ENCODE measurements at places on chromosomes 3 and 15.

GRCh38 chr3:102348904-102349303 lies 85.9 kb upstream of the ZPLD1 start:
- no peak for DNase-seq

DNA sequence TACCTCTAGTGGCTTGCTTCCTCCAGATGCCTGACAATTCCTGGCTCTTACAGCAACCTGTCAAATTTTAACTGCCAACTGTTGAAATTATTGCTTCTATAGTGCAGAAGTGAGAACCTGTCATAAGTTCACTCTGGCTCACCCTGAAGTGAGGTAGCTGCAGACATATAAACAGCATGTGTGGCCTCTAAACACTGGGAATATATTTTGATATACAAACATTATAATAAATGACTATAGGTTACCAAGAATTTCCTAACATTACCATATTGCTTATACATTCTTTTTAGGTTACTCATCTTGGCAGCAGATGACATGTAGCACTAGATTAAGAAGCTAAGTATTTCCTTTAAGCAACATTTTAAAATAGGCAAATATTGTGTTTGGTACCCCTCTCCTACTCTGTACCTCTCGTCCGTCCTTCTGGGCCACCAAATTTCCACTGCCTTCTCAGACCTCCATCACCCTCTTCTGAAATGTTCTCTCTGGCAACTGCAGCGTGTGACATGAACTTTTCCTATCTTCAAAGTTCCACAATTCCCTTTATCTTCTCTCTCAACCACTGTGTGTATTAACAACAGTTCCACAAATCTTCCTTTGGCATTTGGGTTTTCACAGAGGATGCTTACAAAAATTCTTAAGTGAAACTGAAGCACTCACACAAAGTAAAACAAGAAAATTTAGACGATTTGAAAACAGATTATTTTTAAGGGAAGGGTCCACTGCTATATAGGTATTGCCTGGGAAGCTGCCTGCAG lies 15.3 kb upstream of the XXYLT1 start:
- no peak for DNase-seq

DNA sequence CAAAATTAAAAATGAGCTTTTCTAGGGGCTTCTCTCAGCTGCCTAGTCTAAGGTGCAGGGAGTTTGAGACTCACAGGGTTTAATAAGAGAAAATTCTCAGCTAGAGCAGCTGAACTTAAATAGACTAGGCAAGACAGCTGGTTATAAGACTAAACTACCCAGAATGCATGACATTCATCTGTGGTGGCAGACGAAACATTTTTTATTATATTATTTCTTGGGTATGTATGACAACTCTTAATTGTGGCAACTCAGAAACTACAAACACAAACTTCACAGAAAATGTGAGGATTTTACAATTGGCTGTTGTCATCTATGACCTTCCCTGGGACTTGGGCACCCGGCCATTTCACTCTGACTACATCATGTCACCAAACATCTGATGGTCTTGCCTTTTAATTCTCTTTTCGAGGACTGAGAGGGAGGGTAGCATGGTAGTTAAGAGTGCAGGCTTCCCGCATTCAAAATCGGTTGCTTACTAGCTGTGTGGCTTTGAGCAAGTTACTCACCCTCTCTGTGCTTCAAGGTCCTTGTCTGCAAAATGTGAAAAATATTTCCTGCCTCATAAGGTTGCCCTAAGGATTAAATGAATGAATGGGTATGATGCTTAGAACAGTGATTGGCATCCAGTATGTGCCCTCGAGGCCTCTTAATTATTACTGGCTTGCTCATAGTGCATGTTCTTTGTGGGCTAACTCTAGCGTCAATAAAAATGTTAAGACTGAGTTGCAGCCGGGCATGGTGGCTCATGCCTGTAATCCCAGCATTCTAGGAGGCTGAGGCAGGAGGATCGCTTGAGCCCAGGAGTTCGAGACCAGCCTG lies 984 bp downstream of the CCR5 start:
- DNase-seq: no peak

GRCh38 chr3:100033903-100034471 lies 80.3 kb downstream of the FILIP1L start:
- DNase-seq: no peak

GRCh38 chr3:56926243-56926946 lies 124.6 kb upstream of the ARHGEF3 start:
- DNase-seq: no peak

DNA sequence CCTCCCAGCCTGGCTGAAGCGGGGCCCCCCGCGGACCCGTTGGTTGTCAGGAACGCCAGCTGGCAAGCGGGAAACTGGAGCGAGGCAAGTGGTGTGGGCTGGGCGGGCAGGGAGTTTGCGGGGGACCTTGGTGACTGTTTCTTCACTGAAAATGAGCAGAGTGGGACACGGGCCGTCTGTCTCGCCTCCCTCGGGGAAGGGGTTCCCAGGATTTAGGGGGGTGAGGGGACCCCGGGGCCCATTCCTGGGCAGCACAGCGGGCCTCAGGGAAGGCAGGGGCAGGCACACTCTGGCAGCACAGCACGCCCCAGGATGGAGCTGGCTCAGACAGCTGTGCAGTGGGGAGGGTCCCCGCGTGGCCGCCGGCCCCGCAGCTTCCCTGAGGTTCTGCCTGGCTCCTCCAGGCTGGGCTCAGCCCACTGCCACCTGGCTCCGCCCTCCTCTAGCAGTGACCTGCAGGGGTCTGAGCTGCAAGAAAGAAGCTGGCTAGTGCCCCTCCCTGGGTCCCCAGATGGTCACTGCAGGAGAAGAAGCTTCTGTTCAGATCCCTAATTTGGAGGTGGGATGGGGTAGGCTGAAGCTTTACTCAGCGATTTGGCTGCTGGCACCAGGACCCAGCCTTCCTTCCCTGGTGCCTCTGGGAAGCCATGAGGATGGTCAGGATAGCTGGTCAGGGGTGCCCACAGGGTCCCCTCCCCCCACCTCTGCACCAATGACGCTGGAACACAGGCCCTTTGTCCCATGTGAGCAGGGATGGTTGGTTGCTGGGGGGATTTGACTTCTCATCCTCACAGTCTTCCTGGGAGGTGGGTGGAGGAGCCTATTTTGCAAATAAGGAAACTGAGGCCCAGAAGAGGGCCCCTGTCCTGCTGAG lies 90.4 kb downstream of the TBC1D2B start:
- no peak for DNase-seq

DNA sequence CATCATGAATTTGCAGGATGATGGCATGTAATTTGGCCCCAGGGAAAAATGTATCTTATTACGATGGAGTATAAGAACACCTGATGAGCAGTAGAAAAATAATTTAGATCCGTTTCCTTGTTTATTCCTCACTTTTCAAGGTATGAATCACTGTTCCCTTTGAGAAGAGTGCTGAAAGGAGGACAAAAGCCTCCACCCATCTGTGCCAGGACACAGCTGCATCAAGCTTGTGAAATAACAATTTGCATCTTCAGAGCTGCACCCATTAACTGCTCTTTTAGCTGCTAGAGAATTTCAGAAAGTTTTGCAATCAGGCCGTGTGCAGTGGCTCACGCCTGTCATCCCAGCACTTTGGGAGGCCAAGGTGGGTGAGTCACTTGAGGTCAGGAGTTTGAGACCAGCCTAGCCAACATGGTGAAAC lies 9.6 kb downstream of the CLDND1 start:
- no peak for DNase-seq

DNA sequence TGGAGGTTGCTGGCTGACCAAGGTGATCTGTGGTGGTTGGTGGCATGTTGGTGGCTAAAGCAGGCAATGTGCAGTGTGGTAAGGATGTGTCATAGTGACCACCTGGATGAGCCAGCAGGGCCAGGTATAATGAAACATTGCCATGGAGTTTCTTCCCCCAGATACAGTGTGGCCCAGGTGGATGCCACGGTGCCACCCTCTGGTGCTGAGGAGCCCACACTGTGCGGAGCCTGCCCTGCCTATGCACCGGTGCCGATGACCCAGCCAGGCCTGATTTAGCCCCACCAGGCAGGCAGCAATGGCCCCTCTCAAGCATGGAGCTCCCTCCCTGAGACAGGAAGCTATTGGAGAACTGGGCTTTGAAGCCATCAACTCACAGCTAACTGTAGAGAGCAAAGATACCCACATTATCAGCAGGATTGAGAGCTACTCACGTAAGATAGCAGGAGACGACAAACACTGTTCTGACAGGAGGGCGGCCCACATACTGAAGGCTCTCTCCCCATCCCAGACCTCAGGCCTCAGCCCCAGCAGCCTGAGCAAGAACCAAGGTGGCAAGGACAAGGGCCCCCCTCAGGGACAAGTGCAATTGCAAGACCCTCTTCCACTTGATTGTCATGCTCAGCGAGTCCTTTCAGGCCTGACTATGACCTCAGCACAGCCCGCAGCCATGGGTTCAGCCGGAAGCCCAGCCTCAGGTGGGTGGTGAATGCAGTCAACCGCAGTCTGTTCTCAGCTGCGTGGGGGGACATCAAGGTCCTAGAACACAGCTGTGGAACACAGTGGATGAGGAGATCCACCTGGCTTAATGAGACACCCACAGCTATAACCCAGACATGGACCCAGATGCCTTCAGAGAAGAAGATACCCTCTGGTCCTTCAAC lies 82.8 kb upstream of the CDV3 start:
- no peak for DNase-seq

DNA sequence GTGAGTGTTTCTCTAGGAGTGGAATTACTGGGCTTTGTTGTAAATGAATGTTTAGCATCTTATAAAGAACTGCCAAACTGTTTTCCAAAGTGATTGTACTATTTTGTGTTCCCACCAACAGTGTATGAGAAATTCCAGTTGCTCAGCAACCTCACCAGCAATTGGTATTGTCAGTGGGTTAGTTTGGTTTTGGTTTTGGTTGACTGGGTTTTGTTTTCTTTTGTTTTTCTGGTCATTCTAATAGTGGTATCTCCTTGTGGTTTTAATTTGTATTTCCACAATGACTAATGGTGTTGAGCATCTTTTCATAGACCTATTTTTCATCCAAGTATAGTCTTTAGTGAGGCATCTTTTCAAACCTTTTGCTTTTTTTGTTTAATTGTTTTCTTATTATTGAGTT lies 27.1 kb downstream of the FILIP1L start:
- DNase-seq: no peak

DNA sequence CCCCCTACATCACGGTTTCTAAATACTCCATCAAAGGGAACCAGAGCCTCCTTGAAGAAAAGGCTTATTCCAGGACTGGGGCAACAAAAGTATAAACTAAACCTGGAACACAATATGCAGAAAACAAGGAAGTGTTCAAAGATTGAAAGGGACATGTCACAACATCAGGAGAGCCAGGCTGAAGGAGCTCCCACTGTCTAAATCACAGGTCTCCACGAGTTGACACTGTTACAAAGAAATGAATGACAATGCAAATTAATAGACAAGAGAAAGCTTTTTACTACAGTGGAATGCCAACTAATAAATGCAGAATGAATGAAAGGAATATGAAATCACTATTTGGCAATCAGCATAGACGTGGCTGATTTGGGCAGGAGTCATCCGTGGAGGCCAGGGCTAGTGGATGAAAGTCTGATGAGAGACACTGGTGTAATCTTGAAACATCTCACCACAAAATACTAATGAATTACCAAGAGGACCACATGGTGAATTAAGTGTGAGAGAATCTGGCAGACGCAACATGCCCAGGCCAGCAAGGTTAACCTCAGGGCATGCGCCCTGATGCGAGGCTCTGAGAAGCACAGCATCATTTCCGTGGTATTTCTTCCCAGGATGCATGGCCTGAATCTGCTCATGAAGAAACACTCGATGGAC lies 123.8 kb upstream of the TJP1 start:
- DNase-seq: no peak

DNA sequence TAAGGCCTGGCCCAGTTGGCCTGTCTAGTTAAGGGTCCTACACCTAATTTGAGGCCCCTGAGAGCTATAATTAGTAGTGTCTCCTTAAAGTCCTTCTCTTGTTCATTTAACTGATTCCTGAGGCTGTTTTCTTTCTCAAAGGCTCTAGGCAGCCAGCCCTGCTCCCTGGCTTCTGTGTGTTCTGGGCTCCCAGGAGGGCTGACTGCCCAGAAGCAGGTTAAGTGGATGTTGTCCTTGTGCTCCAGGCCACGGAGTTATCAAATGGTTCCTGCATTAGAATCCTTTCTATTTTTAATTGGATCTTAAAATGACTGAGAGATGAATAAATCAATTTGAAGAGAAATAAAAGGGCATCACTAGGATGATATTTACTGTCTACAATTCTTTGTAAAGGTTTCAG lies 140.0 kb downstream of the SNRK start:
- no peak for DNase-seq

DNA sequence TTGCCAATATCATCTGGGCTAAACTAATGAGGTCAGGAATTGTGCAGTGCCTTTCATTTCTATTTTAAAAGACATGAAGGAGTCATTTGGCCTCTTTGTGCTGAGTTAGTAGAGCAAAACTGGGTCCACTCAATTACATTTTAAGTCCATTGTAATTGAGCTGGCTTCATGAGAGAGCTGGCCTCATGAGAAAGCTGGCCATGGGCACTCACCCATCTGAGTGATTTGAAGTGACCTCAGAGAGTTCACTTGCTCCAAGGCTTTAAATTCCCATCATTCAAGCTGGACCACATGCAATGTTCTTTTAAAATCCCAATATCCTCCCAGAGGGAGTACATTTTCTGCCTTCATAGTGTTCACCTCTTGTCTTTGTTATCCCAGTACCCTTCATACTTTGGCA lies 335.9 kb upstream of the WNT5A start:
- DNase-seq: no peak

- no peak for DNase-seq
Observed at GRCh38 chr3:195543500-195544229, 540 bp upstream of the PPP1R2 start.

DNA sequence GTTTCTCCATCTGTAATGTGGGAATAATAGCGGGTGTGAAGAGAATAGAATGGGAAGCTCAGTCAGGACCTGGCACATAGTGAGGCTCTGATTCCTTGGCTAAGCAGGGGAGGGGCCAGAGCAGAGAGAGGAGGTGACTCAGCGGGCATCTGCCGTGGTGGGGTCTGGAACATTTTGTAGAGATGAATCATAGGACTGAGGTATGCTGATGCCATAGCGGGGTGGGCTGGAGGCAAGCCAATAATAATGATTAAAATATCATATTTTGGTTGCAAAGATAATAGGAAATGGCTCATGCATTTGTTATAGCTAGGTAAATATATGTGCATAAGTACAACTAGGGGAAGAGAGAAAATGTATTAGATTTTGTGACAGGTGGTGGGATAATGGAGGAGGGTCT lies 11.2 kb downstream of the TGM4 start:
- DNase-seq: no peak

All from SK-MEL-5 (cell line).